Activated naive CD4-positive, alpha-beta T cell (primary cell): ENCODE measurements at places on chromosomes 1 and 21.

- no peak for DNase-seq
Measured at GRCh38 chr1:25815208-25816111, 4.3 kb upstream of the MTFR1L start.

GRCh38 chr1:54220004-54220811 lies 20.2 kb downstream of the MRPL37 start:
- no peak for DNase-seq

- no peak for DNase-seq
Measured at GRCh38 chr21:39645331-39645730, 32.6 kb downstream of the B3GALT5 start.

- DNase-seq = no peak
Measured at GRCh38 chr1:20472860-20473711, 12.9 kb downstream of the CAMK2N1 start.

DNA sequence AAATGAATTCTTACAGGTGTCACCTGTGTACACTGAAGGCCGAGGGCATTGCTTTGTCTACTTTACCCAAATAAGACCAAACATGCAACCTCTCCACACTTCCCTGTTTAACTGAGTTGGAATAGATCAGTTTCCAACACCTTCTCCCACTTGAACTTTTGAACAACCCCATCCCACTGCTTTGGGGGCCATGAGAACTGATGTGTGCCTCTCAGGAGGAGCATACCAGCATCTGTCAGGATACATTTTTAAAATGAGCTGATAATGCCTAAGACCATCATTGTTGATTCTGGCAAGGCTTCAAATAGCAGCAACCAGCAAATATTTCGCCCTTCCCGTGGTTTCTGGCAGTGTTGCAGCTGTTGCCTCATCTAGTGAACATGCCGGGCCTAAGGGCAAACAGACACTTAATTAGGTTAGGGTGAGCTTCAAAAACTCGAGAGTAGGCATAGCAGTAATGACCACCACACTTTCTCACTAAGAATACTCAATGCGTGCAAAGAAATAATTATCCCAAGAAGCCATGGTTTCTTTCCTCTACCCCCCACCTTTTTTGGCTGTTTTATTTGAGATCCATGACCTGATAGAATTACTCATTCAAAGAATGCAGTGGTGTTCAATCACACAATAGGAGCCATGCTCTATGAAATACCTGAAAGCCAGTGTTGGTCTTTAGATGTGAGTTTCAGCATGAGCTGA lies 63.7 kb downstream of the MAP10 start:
- no peak for DNase-seq

GRCh38 chr1:47351305-47351704 lies 17.7 kb downstream of the CMPK1 start:
- DNase-seq = no peak

- DNase-seq = no peak
Measured at GRCh38 chr1:152621993-152622392, 910 bp downstream of the LCE3A start.

GRCh38 chr1:27489501-27489972 lies 430 bp downstream of the WASF2 start:
- DNase-seq = no peak

DNA sequence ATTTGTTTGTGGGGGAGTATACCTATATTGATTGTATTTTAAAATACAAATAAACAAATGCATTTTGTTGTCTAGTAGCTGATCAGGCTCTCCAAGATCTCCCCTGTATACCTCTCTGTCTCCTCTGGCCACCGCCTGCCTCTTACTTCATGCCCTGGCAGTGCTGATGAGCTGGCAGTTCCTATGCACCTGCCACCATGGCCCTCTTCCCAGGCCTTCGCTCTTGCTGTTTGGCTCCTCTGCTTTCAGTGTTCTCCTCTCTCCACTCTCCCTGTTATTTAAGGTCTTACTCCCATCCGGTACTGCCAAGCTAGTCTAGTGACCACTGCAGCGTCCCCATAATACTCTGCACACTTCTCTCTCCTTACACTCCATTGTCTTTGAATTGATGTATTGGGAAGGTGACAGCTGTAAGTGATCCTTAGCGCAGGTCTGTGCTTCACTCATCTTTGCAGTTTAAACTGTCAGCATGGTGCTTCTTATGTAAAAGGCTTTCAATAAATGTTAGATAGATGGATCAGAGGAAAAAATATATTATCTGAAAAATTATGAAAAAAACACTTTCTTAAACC lies 88.1 kb upstream of the ATP1A1 start:
- DNase-seq = no peak

GRCh38 chr1:69835955-69836354 lies 268.2 kb downstream of the LRRC7 start:
- DNase-seq = no peak
